ENCODE measurements at places on chromosomes 2 and 18. TPM values are rescaled to one million over a fixed set of nuclear protein-coding genes. Genes with fewer than 3 reads are reported as not detected.

C18orf63 gene
- total RNA-seq = not detected

ZNF638 gene
- total RNA-seq = 118 TPM

FER1L5 gene
- total RNA-seq = 0.08 TPM

UGT1A9 gene
- not detected for total RNA-seq

TCF23 gene
- total RNA-seq = not detected
